Mucosa of gallbladder (tissue), 1 donor: ENCODE measurements at places on chromosomes 4 and X.

- no peak for DNase-seq
Measured at GRCh38 chr4:8648296-8648695, 55.7 kb downstream of the CPZ start.

GRCh38 chrX:65551086-65551485, 16.5 kb upstream of the LAS1L start:
- DNase-seq, result no peak

DNA sequence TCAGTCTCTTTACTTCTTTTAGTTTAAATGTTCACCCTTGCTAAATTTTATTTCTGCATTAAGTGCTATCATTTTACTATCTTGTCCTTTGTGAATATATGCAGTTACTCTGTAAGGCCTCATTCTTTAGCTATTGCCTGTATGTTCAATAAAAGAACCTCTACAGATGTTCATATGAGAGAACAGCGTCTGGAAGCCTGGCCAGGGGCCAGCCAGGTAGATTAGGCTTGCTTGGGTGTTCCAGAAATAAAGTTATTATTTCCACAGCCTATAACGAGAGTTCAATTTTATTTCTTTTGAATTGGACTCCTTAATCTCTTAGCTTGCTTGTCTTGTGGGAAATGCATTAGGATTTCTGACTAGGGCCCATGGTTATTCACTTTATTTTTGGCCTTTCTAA, 214.5 kb downstream of the TLL1 start:
- no peak for DNase-seq

GRCh38 chrX:119497185-119497584, 28.9 kb downstream of the SLC25A5 start:
- no peak for DNase-seq

DNA sequence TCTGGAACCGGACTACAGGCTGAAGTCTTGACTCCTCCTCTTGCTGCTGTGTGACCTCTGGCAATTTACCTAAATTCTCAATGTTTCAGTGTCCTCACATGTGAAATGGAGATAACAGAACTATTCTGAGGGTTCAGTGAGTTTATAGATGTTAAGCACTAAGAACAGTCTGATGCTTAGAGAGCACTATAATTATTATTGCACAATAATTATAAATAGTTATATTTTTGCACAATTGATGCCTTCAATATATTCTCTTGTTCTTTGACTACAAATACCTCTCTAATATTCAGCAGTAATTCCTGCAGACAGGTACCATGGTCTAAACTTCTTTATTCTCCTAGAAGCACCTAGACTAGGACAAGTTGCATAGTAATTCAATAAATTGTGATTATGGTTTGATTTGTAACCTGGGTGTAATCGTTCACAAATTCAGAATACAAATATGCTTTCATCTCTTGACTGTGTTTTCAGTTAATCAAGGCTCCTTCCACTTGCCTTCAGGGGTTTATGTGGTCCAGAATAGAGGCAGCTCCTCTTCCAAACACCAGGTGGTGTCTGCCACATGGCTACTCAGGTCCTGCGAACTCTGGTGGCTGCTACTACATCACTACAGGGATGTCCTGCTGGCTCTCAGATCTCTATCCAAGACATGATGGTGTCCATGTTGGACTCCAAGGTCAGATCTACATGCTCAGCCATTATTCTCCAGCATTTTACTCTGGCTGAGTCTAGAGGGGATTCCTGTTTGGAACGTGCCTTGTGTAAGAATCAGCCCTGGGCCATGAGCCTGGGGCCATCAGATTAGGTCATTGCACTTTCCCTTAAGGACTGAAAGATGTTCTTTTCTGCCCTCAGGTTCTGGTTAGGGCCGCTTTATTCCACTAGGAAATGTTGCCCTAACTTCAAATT, 103.4 kb downstream of the QRFPR start:
- DNase-seq, result no peak

DNA sequence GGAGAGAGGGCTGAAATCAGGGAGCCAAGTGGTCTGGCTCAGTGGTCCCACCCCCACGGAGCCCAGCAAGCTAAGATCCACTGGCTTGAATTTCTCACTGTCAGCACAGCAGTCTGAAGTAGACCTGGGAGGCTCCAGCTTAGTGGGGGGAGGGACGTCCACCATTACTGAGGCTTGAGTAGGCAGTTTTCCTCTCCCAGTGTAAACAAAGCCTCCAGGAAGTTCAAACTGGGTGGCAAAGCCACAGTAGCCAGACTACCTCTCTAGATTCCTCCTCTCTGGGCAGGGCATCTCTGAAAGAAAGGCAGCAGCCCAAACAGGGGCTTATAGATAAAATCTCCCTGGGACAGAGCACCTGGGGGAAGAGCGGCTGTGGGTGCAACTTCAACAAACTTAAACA, 88.1 kb downstream of the NPFFR2 start:
- no peak for DNase-seq

DNA sequence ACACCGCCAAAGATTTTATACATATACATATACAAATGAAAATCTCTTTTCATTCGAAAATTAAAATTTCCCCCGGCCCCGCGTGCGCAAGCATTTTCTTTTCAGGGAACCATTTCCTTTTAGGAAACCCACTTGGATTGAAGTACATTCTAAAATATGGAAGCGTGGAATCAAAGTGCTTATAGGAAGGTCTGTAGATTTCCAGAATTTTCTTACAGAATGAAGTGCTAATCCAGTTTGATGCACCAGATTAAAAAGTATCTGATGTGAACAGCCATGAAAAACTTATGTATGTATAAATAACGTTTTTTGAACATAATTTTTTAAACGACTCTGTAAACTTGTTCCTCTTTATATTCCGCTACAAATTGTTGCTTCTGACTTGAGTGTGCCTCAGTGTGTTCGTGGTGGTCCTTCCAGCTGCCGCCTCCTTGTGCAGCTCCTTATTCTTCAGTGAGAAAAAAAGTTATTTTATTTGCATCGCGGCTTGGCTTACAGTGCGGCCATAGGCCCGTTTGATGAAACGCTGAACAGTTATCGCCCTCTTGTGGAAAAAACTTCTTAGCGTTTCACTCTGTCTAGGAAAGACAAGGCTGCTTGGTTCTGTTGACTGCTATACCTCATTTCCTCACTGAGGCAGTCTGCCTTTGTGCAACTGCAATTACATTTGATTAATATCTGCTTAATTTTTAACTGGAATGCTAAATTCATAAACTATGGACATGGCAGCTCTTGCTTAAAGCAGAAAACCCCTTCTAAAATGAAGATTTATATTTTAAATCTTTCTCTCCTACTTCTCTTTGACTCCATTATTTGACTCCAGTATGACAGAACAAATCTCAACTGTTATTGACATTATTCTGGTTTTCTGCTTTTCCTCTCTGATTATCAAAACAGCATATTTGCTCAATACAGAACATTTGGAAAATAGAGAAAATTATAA, 4.7 kb upstream of the NKX6-1 start:
- no peak for DNase-seq

GRCh38 chr4:176708771-176709311, 83.9 kb downstream of the VEGFC start:
- no peak for DNase-seq

GRCh38 chr4:119765951-119766350, 137.3 kb upstream of the PDE5A start:
- no peak for DNase-seq

- no peak for DNase-seq
Measured at GRCh38 chr4:113694008-113694407, 67.5 kb downstream of the CAMK2D start.

GRCh38 chrX:44747969-44748368, 95.9 kb upstream of the DUSP21 start:
- no peak for DNase-seq

DNA sequence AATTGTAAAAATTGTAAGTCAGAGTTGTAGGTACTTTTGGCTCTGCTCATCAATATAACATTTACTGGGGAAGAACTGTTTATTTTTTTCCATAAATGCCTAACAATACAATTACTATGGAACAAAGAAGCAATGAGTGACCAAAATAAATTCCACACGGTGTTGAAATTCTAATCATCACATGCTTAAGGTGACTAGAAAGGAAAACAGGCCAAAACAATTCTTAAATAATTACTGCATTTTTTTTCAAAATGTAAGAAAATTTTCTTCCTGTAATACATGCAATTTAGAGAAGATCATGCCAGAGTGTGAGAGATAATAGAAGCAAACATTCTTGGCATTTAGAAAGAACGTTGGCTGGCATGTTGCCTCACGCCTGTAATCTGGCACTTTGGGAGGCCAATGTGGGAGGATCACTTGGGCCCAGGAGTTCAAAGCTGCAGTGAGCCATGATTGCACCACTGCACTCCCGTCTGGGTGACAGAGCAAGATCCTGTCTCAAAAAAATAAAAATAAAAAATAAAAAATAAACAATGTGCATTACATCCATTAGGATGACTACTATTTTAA, 22.5 kb downstream of the C4orf46 start:
- no peak for DNase-seq

DNA sequence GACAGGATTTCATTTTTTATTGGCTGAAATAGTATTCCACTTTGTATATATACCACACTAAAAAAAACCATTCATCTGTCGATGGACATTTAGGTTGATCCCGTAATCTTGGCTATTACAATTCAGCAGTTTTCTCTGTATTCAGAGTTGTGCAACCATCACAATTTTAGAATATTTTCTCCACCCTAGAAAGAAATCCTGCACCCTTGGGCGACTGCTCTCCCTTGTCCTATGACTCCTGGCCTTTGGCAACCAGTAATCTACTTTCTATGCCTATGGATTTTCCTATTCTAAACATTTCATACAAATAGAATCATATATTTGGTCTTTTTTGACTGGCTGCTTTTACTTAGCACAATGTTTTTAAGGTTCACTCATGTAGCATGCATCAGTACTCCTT, 84.7 kb downstream of the NCAPG start:
- DNase-seq, result no peak

GRCh38 chr4:29390921-29391320, 1329.2 kb upstream of the PCDH7 start:
- no peak for DNase-seq

- DNase-seq, result no peak
Measured at GRCh38 chrX:24426340-24426913, 38.7 kb upstream of the PDK3 start.

DNA sequence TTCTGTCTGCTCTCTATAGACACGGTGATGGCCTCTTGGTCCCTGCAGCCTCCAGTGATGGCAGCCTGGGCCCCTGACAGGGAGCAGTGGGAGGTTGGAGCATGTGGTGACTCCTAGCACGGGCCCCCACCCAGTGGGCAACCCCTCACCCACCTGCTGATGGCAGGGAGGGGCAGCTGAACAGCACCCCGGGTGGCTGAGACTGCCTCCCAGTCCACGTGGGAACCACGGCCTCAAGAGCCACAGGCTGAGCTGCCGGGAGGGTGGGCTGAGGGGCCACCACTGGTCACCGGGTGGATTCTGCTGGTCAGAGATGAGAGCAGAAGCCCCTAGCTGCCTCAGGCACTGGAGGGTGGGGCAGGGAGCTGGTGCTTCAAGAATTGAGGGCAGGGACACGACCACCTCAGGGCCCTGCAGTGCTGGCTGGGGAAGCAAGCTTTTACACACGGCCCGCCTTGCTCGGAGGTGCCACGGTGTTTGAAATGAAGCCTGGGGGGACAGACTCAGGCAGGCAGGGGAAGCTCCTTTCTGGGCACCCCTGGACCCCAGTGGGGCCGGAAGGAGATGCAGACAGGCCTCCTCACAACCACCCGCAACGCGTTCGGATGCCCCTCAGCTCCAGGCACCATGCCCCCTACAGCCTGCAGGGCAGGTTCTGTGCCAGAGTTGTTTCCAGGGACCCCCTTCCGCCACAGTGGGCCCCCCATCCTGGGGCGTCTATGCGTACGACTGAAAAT, 6.3 kb upstream of the HAUS3 start:
- DNase-seq, result no peak

DNA sequence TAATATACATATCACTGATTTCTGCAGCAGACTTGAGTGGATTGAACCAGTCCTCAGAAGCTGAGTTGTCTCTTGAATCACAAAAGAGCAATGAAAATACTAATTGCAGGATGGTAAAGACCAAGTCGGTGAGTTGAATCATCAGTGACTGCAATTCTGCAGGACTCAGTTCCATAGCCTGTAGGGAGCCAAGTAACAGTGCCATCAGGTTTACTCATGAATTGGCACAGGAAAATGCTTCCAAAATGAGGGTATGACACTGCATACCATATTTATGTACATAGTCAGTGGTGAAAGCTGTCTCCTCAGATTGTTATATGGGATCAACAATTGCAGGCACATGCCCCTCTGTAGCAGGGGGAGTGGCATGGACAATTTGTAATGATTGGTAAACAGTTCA, 192.8 kb downstream of the CCNG2 start:
- no peak for DNase-seq

- no peak for DNase-seq
Measured at GRCh38 chrX:20383477-20383876, 116.8 kb upstream of the RPS6KA3 start.

DNA sequence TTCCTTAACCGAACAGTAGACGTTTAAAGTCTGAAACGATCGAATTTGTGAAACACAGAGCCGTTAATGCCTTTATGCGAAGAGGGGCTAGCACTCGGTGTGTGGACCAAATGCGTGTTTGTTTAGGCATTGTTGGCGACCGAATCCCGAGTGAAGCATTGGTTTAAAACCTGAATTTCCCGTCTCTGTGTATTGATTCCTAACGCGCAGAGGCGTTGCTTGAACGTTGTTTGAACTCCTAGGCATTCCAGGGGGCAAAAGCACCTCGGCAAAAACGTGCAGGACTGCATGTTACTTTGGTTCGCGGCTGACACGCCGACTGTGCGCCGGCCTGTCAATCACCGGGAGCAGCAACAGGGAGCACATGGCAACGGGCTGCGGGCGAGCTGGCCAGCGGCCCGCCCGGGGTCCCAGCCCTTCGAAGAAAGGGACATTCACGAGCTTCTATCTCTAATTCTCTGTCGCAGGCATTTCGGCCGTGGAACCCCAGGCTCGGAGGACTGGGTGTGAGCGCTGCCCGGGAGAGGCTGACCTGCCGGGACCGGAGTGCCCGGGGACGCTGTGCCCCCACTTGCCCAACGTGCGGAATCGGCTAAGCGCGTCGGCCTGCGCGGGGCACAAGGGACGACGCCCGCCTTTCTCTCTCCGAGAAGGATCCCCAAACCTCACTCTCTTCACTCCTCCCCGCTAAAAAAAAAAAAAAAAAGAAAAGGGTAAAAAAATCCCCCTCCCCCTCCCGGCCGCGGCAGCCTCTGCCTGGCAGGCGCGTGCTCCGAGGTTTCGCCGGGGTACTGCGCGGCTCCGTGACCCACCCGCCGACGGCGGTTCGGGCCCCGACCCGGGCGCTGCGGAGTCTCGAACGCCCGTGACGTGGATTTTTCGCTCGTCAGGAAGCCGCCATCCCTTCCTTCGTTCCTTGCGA, 810 bp downstream of the SPRY1 start:
- peak; percentile 69 for DNase-seq

DNA sequence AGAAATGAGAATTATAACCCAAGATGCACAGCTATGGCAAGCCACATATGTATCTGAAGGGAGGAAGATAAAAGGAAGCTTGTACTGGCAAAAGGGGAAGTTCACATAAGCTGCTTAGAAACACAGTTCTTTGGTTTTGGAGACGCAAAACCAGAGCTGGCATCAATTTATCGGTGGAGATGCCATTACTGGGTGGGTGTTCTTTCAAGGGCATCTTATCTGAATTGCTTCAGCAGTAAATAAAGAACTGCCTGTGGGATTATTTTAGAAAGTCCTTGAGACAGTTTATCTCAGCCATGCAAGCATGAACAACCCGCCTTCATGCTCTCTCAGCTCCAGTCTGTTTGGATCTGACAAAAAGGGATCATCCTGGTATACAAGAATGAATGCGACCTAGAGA, 60.8 kb downstream of the DDX60 start:
- DNase-seq, result no peak
